Stimulated activated CD8-positive, alpha-beta memory T cell treated with anti-CD3 and anti-CD28 coated beads, Interleukin-15, amount 100 ng/mL, for 4 hours (primary cell): ENCODE measurements at places on chromosomes 1 and 21.

DNA sequence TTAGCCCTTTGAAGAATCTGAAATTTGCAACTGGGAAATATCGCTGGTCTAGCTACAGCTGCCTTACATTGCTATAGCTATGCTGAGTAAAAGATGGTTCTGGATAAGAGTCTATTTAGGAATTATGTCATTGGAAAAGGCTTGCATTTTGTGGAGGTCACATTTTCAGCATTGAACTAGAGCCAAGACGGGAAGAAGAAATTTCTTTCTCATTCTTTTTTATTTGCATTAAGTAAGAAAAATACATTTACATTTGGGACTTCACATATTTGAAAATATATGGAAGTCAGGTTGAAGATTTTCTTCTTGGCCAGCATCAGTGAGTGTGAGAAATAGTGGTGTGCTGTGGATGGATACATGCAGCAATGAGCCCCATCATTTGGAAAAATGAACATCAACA is 291.6 kb downstream of the PTBP2 start:
- DNase-seq = no peak

DNA sequence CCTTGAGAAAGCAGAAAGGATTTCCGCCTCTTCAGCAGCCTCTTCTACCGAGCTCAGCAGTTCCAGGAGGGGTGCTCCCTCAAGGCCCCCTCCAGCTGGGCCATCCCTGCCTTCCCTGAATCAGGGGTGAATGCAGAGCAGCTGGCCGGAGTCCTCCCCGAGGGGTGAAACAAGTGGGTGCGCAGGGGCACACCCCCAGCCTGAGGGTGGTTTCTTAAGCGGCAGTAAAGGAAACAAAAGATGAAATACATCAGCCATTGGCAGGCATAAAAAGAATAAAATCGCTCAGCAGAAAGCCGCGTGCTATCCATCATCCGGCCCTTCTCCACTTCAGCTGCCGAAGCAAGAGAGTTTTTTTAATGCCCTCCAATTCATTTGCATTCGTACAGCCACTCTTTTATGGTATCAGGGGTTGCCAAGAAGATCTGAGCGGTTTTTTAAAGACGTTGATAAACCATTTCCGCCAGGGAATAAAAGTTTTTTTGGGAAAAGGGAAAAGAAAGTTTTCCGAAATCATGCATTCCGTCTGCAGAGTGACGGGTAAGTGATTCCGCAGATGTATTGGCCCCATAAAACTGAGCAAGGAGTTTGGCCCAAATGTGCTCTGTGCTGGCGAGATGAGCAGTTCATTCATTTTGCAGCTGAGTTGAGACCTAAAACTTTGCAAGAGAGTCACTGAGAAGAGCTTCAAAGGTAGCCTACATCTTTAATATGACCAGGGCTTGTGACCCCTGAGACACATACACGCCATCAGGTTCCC is 73.7 kb upstream of the ZC3H12A start:
- DNase-seq = no peak

DNA sequence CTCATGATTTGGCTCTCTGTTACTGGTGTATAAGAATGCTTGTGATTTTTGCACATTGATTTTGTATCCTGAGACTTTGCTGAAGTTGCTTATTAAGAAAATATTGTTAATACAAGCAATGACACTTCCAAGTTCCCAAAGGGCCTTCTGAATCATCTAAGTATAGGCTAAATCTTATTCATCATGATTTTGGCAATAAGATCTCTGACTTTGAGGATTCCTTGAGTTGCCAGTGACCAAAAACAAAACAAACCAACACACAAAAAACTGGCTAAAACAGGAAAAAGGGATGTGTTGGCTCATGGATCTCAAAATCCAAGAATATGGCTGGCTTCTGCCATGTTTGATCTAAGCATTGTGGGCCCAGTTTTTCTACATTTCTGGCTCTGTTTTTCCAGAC is 163.4 kb downstream of the HHIPL2 start:
- DNase-seq = no peak

DNA sequence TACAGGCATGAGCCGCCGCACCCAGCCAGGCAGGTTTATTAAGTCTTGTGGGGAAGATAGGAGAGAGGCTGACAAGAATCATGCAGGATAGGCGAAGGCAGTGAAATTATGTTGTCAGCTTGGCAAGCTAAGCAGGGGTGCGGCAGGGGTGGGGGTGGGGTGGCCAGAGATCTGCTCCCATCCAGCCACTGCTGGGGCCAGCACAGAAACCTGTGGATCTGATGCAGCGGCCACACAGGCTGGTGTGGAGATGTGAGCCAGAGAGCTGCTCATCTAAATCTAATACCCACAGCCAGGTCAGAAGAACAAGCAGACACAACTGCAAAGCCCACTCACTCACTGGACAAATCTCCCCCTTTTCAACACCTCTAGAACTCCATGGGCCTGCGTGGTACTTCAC is 68.7 kb downstream of the KCTD3 start:
- no peak for DNase-seq

DNA sequence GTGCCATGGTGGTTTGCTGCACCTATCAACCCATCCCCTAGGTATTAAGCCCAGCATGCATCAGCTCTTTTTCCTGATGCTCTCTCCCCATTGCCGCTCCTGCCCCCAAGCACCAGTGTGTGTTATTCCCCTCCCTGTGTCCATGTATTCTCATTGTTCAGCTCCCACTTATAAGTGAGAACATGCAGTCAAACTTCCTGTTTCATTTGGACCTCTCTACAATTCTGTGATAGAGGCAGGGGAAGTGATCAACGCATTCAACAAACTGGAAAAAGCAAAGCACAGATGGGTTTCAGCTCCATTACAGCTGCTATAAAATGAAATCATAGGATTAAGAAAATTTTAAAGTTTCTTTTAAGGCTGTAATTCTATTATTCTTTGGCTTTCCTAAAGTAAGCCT is 23.3 kb upstream of the CD55 start:
- DNase-seq = no peak

GRCh38 chr1:149917571-149918144 is at the start of gene SV2A:
SV2A (minus strand) TSS chr1:149917844; CDS start chr1:149913840, 4,004 bp downstream.
- no peak for DNase-seq

GRCh38 chr1:97844552-97845089 is 76.2 kb downstream of the DPYD start:
- DNase-seq = no peak

DNA sequence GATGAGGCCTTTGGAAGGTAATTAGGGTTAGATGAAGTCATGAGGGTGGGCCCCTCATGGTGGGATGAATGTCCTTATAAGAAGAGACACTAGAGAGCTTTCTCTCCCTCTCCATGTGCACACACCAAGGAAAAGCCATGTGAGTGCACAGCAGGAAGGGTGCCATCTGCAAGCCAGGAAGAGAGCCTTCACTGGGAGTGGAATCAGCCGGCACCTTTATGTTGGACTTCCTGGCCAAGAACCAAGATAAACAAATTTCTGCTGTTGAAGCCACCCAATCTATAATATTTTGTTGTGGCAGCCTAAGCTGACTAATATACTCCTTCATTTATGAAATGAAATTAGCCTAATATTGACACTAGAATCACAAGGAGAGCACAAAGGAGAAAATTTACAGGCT is 38.2 kb upstream of the PKP1 start:
- DNase-seq = no peak

DNA sequence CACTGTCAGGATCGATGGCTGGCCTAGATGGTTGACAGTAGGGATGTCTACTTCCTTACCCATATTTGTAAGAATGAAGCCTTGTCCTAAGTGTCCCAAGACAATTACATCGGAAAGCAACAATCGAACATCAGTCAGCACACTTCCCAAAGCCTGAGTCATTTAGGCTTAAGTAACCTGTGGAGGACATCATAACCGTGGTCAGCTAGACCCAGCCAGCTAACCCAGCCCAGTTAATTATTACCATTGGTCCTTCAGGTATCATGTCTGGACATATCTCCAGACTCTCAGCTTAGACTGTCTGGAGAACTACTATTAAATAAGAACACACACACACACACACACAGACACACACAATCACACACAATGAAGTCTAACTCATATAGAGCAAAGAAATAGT is 264.7 kb downstream of the TRABD2B start:
- no peak for DNase-seq

DNA sequence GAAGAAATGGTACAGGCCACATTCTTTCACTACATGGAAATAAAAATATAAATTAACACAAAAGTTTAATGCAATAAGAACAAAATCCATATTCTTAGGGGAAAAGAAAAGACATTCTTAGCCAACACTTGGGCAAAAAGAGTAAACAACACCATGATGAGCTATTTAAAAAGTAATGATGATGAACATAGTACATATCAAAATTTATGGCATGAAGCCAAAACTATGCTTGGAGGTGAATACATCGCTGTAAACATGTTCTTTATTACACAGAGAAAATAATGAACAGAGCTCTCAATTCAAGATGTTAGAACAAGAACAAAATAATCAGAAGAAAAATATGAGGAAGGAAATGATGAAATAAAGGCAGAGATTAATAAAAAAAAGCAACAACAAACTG is 158.2 kb downstream of the ZSCAN20 start:
- DNase-seq = no peak

GRCh38 chr1:244862354-244862698 is 2.0 kb downstream of the HNRNPU start:
- no peak for DNase-seq

GRCh38 chr1:2519029-2519685 is 7.2 kb downstream of the PANK4 start:
- no peak for DNase-seq

- DNase-seq = no peak
Observed at GRCh38 chr1:183769956-183770815, 34.7 kb upstream of the RGL1 start.

- no peak for DNase-seq
Observed at GRCh38 chr1:157137408-157138219, 581 bp downstream of the ETV3 start.

DNA sequence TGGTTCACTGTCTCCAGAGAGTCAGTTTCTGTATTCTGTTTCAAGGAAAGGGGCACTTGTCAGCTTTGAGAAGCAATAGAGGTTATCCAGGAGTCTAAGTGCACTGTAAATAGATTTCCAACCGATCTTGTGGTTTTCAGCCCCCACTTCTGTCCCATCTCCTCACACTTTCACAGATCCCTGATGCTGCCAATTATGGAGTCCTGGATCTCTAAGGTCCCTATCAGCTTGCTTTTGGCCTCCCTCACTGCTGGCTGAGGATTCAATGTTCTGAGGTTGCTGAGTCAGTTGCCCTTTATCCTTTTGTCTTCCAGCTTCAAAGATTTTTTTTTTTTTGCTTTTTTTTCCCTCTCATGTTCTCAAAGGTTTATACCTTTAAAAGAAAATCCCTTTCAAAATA is 98.4 kb downstream of the DIRAS3 start:
- no peak for DNase-seq

- no peak for DNase-seq
Observed at GRCh38 chr1:228075801-228076271, 6.7 kb upstream of the ARF1 start.

DNA sequence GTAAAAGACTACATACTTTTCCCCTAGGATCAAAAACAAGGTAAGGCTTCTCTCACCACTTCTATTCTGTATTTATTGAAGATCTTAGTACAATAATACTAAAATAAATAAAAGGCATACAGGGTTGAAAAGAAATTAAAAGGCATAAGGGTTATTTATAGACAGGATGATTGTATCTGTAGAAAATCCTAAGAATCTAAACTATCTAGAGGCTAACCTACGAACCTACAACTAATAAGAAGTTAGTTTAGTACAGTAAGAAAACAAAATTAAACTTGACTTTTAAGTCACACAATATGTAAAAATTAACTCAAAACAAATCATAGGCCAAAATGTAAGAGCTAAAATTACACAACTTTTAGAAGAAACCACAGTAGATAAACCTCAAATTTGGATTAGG is 50.4 kb upstream of the ADAM30 start:
- no peak for DNase-seq

DNA sequence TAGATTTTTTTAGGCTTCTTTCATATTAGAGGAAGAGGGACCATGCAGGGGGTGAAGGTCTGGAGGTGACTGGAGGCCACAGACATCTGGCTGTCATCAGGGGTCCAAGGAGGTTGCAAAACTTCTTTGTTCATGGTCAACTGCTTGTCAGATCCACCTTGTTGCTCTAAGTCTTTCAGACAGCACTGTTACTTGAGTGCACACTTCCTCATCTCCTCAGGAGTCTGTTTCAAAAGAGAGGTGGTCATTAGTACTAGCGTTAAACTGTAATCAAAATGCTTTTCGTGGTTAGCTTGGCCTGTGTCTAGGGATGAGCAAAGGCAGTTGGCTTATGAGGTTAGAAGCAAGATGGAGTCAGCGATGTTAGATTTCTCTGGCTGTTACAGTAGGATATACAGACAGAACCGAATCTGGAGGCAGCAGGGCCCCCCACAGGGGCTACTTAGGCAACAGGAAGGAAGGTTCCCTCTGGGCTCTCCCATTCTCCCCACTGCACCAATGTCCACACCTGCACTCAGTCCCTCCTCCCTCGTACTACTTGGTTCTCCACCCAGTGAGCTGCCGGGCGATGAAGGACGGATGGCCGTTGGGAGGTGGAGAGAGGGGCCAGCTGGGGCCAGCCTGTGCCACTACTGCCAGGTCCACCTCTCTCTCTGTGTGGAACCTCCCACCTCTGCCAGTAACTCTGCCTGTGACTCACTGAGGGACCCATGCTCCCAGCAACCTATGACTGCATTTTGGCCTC is 57.2 kb downstream of the TOR1AIP2 start:
- no peak for DNase-seq

GRCh38 chr1:67741736-67742135 is 56.7 kb downstream of the GADD45A start:
- DNase-seq = no peak

GRCh38 chr21:15483138-15483780 is 246.5 kb upstream of the USP25 start:
- peak; percentile 56 for DNase-seq

DNA sequence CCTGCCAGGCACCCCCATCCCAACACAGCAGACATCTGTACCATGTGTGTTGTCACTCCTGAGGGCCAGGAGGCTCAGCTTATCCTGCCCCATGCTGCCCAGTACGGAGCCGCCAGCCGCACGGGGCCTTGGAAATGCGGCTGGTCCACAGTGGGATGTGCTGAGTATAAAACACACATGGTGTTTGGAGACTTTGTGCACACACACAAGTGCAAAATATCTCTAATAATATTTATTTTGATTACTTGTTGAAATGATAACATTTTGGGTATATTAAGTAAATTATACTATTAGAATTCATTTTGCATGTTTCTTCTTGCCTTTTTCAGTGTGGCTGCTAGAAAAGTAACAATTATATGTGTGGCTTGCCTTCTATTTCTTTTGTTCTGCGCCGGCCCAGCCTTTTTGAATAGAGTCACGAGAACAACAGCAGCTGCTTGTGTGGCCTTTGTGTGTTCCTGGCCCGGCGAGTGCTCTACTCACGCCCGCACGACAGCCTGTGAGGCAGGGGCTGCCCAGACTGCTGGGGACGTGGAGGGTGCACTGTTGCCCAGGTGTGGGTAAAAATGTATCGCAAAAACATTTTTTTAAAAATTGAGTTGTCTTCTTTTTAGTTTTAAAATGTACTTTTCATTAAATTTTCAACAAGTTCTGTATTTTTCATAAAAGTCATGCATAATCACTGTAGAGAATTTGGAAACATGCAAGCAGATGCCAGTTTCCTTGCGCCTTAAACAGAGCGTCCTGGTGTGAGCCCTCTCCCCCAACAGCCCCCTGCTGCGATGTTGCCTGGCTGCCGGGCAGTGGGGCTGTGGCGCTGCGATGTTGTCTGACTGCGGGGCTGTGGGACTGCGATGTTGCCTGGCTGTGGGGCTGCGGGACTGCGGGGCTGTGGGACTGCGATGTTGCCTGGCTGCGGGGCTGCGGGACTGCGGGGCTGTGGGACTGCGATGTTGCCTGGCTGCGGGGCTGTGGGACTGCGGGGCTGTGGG is 35.5 kb downstream of the COQ8A start:
- no peak for DNase-seq
